ENCODE measurements at places on chromosomes 12 and 14. TPM values are rescaled to one million over a fixed set of nuclear protein-coding genes. Genes with fewer than 3 reads are reported as not detected.

DNA sequence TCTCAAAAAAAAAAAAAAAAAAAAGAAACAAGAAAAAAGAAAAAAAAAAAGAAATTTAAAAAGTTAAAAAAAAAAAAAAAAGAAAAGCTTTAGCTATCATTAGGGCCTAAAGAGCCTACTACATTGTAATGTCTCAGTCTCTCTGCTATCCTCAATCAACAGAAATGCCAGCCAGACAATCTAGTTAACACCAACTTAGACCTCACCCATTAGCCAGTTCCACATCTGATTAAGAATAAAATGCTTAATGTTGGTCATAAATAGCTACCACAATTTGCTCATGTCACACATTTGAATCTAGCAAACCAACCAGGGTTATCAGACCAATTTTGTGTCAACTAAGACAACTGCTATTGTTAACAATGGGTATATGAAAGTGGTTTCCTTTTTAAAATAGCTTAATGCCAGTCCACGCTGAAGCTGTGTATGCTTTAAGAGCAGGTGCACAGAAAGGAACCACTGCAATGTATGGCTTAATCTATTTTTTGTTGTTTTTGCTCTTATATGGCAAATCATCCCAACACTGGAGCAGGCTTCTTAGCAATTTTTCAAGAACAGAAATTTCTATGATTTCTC, 45.5 kb upstream of the SELPLG start:
- no peak for DNase-seq

DNA sequence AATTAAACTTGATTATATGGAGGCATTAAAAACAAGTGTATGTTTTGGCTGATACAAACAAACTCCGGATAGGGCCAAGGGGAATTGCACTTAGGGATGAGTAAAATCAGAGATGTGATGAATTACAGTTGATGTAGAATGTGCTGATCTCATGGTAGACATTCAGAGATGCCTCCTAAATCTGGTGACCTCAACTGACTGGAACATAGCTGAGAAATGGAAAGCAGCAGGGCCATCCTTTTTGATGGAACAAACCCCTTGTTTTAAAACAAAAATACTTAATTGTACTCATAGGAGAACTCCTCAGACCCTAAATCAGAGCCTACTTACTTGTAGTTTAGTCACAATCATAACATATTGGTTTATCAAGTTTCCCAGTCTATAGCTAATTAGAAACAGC, 122.8 kb downstream of the C12orf75 start:
- no peak for DNase-seq

The TRIM9 gene
- 0.29 TPM for total RNA-seq

The RPL10L gene
- total RNA-seq = not detected

DNA sequence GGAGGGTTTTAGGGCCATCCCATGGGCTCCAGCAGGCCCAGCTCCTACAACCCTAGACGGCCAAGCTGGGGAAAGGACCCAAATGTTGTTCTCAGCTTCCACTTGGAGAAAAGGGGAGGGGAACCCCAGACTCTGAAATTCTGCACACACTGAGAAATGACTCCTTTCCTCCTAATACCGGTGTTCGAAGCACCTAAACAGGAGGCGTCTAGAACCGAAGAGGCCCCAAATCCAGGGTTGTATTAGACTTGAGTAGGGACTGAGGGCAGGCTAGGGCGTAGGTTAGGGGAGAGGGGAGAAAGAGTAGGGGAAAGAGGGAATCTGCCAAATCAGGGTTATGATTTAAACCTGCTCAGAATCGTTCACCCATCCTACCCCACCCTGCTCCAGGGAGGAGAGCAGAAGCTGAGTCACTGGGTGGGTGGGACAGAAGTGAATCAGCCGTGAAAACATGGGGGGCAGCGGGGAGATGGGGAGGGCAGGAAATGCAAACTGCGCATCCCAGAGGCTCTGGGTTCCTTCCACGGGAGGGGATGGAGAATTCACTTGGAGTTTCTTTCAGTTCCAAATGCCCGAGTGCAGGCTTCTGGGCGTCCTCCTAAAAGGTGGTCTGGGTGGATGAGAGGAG, 1.0 kb downstream of the IGFBP6 start:
- DNase-seq = peak; percentile 66

- no peak for DNase-seq
These were observed 336.9 kb upstream of the ATP2B1 start for GRCh38 chr12:90045559-90045958.

DNA sequence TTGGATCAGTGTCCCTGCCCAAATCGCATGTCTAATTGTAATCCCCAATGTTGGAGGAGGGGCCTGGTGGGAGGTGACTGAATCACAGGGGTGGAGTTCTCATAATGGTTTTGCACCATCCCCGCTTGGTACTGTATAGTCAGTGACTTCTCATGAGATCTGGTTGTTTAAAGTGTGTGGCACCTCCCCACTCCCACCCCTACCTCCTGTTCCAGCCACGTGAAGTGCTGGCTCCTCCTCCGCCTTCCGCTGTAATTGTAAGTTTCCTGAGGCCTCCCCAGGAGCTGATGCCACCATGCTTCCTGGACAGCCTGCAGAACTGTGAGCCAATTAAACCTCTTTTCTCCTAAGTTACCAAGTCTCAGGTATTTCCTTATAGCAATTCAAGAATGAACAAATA, 67.2 kb downstream of the FERMT2 start:
- DNase-seq = no peak

DNA sequence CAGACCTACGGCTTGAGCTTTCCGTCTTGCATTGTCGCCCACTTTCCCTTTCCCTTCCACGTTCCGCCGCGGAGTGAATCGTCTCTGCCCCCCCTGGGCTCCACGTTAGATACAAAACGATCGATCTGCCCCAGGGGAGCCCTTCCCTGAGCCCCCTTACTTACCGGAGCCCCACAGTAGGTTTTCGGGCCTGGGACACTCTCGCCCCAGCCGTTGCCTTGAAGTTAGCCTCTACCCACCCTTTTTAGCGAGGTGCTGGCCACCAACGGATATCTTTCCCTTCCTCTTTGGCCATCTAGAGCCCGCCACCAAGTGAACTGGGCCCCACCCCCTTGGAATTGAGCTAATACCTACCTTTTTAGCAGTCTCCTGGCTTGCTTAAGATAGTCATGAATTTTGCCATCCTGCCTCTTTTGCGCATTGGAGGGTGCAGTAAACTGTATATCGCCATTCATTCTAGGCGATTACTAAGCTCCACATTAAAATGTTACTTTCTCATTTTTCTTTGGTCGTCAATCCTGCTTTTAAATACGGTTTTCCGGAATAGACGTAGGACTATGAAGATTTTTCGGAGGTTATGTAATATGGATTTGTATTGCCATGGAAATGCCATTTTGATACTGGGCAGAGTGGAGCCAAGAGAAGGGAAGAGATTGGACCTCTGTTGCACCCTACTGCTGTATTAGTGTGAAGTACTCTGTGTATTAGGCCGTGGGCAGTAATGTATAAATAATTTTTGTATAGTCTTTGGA, 764 bp downstream of the RBM25 start:
- no peak for DNase-seq

- DNase-seq = no peak
These were observed 77.9 kb downstream of the TMEM30B start for GRCh38 chr14:61203081-61203753.
